ENCODE measurements at places on chromosomes 2 and 18.
A peak's percentile ranks its signal among the peaks of the same experiment; 100 is the strongest.

- DNase-seq = no peak
Measured at GRCh38 chr2:191087311-191087710, 63.5 kb downstream of the STAT4 start.

GRCh38 chr2:219596954-219597551, 604 bp upstream of the STK11IP start:
- no peak for DNase-seq

- DNase-seq = no peak
Measured at GRCh38 chr2:74447230-74447999, 5.7 kb upstream of the RTKN start.

DNA sequence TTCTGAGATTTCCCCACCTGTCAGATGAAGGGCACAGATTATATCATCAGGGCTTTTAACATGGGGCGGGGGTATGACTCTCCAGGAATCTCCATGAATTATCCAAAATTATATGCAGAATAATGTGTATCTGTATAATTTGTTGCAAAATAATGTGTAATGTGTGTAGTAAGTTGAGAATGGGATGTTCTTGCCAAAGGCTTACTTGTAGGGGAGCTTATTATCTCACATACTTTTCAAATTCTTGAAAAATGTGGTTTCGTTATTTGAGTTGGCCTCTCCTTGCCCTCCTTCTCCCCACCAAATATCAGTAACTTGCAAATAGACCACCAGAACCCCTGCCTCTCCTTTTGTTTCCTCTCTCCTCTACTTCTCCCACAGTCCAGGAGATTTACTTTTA, 35.6 kb downstream of the UBR3 start:
- no peak for DNase-seq

DNA sequence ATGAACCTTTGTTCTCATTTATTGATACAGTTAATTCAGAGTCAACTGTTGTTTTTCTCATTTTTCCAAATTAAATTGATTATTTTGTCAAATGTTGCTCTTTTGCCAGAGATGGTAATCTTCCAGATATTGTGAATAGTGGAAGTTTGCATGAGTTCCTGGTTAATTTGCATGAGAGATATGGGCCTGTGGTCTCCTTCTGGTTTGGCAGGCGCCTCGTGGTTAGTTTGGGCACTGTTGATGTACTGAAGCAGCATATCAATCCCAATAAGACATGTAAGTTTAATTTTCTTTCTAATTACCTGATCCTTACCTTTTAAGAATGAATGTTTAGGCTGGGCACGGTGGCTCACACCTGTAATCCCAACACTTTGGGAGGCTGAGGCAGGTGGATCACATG, 7.8 kb downstream of the CYP20A1 start:
- DNase-seq = no peak

- DNase-seq = peak; percentile 16
Measured at GRCh38 chr2:8453904-8454302, 228.0 kb upstream of the ID2 start.

- DNase-seq = no peak
Measured at GRCh38 chr2:74685408-74685807, 31.4 kb downstream of the SEMA4F start.

GRCh38 chr2:197803033-197803444, 1.4 kb upstream of the PLCL1 start:
- peak; percentile 57 for DNase-seq

- no peak for DNase-seq
Measured at GRCh38 chr2:67286981-67287759, 110.0 kb upstream of the ETAA1 start.

DNA sequence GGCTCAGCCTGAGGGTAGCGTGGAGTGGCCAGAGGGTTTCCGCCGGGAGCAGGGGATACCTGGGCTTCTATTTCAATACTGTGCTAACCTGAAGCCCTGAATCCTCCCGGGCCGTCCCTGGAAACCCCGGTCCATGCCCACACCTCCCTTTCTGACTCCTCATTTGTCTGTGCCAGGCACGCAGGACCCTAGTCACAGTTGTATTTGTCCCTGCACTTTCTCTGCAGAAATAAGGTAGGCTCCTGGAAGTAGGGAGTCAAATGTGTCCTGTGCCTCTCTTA, 418.8 kb upstream of the HS6ST1 start:
- DNase-seq = no peak

DNA sequence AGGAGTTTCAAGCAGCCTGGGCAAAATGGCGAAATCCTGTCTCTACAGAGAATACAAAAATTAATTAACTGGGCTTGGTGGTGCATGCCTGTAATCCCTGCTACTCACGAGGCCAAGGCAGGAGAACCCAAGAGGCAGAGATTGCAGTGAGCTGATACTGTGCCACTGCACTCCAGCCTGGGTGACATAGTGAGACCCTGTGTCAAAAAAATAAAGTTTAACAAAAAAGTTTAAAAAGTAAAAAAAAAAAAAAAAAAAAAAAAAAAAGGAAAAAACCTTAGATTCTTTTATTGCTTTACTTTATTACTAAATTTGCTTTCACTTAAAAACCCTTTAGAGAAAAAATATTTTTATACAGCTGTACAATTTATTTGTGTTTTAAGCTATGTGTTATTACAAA, 10.7 kb downstream of the CREB1 start:
- no peak for DNase-seq

- DNase-seq = no peak
Measured at GRCh38 chr18:55455938-55456337, 132.1 kb downstream of the TCF4 start.

DNA sequence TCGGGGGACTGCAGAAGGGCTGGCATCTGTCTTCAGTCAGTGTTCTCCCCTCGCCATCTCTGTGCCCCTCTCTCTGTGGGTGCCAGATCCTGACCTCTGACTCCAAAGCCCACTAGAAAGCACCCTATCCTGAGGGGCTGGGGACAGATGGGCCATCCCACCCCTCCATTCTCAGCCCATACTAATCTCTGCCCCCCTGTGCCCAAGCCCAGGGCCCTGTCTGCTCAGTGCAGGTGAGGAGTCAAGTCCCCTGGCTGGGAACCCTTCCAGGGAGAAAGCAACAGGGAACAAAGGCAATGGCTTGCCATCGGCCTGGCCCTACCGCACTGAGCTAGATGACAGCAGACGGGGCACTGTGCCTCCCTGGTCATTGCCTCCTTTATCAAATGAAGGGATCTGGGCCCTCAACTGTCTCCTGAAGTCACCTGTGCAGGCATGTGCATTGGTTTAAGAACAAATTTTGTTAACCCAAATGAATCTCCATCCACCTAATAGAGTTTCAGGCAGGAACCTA, 42.7 kb upstream of the ID2 start:
- no peak for DNase-seq

- no peak for DNase-seq
Measured at GRCh38 chr18:35049111-35050027, 8.2 kb downstream of the MAPRE2 start.

DNA sequence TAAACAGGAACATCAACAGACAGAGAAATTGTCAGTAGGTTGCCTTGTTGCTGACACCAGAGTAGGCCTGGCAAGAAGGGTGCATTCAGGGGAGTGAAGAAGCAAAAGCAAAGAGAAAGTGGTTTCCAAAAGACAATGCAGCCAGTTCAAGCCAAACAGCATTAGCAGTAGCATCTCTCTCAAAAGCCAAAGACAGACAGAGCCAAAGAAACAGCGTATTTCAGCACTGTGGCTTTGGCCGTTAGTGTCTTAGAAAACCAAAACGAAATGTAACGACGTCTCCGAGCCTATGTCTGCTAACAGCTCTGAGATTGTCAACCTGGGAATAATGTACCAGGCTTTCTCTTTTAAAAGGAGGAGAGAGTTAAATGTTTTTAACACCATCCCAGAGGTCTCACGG, 178.6 kb downstream of the NRP2 start:
- DNase-seq = no peak

GRCh38 chr2:224922142-224922727, 120.0 kb downstream of the DOCK10 start:
- DNase-seq = no peak

DNA sequence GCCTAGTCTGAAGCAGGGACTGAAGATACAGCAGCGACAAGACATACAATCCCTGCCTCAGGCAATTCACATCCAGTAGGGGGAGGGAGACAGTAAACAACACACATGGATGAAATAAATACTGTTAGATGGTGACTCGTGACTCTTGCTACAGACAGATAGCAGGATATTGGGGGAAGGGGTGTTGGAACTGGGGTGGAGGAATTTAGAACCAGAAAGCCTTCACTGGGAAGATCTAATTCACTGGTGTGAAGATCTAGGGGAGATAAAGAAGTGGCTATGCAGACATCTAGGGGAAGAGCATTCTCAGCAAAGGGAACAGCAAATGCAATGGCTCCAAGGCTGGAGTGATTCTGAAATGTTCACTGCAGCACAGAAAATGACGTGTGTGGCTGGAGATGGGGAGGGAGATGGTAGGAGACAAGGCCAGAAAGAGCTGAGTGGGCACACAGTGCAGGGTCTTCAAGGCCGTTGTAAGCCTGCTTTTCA, 52.6 kb upstream of the TMEM163 start:
- no peak for DNase-seq

GRCh38 chr2:127455566-127456493, 37.6 kb downstream of the PROC start:
- DNase-seq = peak; percentile 10
